CD8-positive, alpha-beta memory T cell (primary cell): ENCODE measurements at places on chromosomes 7 and 10.
A peak's percentile ranks its signal among the peaks of the same experiment; 100 is the strongest.

DNA sequence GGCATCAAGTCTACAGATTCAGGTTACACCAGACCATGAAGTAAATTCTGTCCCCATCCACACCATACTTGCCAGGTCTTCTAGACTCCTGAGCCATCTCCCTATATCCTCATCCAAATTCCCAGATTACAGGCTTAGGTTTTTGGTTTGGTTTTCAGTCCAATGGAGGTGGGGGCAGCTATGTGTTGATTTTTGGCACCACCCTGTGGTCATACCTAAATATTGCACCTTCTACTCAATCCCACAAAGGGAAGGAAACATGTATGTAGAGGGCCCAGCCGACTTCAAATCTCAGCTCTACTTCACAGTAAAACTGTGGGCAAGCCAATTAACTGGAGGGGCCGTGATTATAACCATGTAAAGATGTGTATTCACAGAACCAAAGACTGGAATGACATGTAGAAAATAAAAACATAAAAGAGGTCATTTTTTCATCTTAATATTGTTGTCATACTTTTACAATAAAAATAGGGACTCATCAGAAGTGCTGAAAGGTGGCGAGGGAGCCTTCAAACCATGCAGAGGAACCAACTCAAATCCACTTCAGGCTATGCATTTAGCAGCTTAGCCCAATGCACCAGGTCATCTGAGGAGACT lies 19.8 kb downstream of the ERCC6 start:
- DNase-seq = no peak

DNA sequence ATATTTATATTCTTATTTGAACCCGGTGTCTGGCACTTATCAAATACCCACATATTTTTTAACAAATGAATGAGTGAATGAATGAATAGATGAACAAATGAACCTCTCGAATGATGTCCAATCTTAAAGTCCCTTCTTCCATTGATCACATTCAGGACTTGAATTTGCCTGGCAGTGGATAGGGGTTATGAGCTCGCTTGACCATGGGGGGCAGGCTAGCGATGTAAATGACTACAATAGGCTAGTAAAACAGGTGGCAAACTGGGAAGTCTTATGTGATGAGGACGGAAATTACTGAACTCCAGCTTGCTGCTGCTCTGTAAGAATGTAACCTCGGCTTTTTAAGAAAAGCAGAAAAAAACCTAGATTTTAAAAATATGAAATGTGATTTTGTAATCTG lies 247.7 kb upstream of the DKK1 start:
- DNase-seq = no peak

DNA sequence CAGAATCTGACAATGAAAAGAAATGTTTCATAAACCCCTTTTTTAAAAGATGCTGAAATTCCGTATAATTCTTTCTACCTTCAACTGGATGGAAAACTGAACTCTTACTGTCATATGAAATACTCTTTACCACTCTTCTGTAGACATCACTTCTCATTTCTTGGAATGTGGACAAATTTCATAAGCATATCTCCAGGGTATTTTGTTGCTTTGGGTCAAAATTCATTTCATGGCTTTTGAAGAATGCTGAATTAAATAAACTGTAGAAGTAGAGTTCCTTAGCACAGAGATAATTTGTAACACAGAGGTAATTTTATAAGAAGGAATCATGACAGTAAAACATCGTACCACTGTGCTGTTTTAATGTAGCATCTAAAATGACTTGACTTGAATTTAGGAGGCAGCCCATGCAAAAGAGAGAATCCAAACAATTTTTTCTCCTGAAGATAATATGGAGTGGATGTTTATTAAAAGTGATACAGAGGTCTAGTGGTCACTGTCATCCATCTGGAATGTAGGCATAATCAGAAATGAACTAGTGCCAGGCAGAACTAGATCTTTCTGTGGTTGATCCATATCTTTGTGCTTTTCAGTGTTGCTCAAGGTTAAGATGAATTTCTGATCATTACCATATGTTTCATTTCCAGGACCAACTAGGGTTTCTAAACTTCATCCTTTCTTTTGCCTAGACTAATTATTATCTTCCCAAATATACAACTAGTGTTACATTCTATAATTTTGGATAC lies 492.0 kb downstream of the KIF20B start:
- DNase-seq = no peak

GRCh38 chr10:105643660-105644059 lies 1002.6 kb downstream of the SORCS3 start:
- DNase-seq = no peak

- DNase-seq = no peak
These were observed 185.0 kb downstream of the STK31 start for GRCh38 chr7:23894892-23895569.

DNA sequence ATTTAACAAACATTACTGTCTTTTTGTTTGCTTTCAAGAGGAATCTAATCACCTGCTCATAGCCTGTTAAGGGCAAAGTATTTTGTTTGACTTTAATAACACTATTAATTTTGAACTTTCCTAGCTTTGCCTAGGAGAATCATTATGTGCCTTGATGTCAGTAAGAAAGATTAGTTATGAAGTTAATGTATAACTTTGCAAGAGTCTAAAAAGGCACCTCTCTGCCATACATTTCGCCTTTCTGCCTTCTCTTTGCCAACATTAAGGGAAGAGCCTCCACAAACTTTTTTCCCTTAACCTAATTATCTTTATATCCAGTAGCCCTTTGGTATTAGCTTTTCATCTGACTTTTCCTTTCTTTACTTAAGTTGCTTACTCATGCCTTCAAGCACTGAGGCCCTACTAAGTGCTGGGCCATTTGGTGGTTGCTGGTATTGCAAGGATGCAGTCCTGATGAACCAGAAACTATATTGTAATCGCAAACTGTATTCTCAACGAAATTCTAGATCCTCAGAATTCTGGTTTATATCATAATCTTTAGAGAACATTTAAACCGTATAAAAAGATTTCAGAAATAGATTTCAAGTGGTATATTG lies 108.5 kb downstream of the SND1 start:
- no peak for DNase-seq

GRCh38 chr7:149875396-149875795 lies 1.6 kb downstream of the ATP6V0E2 start:
- DNase-seq = no peak

GRCh38 chr7:111638078-111638477 lies 75.8 kb upstream of the IMMP2L start:
- DNase-seq = no peak

DNA sequence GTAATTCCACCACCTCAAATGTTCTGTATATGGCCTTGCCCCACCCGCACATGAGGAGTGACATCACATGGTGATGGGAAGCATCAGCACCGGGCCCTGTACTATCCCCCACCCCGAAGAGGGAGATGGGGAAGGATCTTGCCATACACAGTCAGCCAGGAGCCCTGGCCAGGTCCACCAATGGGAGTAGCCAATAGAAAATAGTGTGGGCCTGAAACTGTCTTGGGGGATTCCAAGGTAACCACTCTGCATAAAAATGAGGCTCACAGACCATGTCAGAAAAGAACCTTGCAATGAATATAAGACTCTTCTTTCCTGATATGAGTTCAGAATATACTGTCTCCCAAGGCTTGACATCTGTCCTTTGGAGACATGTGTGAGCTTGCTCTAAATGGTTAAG lies 51.1 kb downstream of the ADRB1 start:
- DNase-seq = no peak

- DNase-seq = no peak
These were observed 14.8 kb downstream of the OGDH start for GRCh38 chr7:44621034-44621749.

DNA sequence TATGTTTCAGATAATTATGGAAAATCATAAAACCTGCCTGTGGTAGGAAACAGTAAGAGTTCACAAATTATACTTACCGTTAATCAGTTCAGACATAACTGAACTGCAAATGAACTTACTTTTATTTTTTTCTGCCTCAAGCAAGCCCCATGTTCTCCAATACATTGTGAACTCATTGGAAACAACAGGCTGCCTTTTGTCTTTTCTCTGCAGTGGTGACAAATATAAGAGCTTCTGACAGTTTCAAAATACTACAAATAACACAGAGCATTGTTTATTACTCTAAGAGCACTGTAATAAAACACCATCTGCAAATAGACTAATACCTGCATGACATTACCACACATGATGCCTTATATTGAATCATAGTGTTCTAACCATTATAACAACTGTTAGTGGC lies 94.0 kb upstream of the CDCA7L start:
- no peak for DNase-seq

GRCh38 chr7:90413185-90413528 lies 9.9 kb downstream of the CLDN12 start:
- no peak for DNase-seq

GRCh38 chr7:74709880-74710671 lies 52.6 kb downstream of the GTF2I start:
- no peak for DNase-seq

DNA sequence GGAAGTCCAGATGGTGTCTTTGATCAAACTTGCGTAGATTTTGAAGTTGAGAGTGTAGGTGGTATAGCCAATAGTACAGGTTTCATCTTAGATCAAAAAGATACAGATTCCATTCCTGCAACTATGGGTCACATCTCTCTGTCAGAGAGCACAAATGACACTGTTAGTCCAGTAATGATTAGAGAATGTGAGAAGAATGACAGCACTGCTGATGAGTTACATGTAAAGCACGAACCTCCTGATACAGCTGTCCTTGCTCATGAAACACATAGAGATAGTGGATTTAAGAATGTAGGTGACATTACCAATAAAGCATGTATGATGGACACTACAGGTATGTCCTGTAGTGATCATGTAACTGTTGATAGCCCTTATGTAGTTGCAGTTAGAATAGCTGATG lies 59.1 kb downstream of the LOXL4 start:
- no peak for DNase-seq

- no peak for DNase-seq
These were observed 122.2 kb downstream of the MPP7 start for GRCh38 chr10:28180654-28181053.

DNA sequence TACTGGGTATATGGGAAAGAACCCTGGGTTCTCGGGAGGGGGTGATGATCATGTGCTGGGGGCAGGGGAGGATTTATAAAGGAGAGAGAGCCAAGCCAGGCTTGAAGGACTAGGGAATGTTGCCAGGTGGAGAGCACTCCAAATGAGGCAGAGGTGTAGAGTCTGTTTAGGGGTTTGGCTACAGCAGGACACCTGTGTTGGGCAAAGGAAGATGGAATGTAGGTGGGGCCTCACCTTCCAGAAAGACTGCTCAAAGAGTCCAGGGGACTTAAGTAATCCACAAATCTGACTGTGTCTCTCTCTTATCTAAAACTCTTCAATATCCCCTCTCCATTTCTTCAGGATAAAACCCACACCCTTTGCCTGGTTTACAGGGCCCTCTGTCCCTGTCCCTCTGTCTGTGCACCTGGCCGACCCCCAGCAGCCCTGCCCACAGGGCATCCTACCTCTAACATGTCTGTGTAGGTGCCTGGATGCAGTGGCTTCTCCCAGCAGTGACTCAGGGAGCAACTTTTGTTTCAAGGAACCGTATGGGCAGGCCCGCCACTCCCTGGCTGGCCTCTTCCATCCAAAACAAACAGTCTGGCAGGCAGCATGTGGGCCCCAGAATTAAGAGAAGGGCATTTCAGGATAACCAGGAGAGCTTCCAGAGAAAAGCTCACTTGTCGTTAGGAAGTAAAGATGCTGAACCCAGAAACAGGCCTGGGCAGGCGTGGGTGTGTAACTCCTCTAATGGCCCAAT lies 10.6 kb upstream of the PLEKHA1 start:
- no peak for DNase-seq

GRCh38 chr10:132518572-132519381 lies 18.8 kb upstream of the INPP5A start:
- no peak for DNase-seq

DNA sequence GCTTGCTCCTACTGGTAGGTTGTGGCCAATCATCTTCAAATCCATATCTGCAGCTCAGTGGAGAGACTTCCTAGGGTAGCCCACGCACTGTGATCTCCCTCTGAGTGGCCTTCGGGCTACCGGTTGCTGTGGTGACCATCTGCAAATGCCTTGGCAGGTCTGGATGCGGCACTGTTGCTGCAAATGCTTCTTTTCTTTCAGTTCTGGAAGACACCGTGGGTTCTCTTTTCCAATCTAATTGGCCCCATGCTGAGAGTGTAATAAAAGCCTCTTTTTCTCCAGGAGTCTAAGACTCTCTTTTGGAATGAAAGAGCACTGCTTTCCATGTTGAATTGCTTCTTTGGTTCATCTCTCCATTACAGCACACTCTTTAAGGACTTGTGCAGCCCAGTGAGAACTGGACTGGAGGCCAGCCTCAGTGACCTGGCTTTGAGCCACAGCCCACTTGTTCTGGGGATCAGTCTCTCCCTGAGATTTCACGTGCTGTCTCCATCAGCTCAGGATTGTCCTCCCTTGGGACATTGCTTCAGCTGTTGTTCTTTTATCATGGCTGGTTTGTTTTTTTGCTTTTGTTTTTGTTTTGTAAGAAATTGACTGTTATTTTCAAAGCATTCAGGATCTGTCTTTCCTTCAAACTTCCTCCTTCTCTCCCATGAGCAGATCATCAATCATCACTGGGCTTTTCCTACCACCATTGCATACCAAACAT lies 286.6 kb downstream of the BMPER start:
- no peak for DNase-seq

GRCh38 chr10:67836488-67836887 lies 1.5 kb downstream of the DNAJC12 start:
- DNase-seq = no peak

- DNase-seq = no peak
These were observed 46.3 kb upstream of the HYAL4 start for GRCh38 chr7:123798532-123799188.

DNA sequence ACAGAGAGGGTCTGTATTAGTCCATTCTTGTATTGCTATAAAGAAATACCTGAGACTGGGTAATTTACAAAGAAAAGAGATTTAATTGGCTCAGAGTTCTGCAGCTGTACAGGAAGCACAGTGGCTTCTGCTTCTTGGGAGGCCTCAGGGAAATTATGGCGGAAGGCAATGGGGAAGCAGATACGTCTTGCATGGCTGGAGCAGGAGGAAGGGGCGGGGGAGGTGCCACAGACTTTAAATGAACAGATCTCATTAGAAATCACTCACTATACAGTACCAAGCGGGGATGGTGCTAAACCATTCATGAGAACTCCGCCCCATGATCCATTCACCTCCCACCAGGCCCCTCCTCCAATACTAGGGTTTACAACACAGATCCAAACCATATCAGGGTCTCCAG lies 3.7 kb upstream of the CALU start:
- DNase-seq = no peak

GRCh38 chr10:4865945-4866661 lies 40.1 kb downstream of the AKR1E2 start:
- DNase-seq = no peak

GRCh38 chr7:21507627-21508343 lies 35.1 kb upstream of the DNAH11 start:
- DNase-seq = peak; percentile 15

DNA sequence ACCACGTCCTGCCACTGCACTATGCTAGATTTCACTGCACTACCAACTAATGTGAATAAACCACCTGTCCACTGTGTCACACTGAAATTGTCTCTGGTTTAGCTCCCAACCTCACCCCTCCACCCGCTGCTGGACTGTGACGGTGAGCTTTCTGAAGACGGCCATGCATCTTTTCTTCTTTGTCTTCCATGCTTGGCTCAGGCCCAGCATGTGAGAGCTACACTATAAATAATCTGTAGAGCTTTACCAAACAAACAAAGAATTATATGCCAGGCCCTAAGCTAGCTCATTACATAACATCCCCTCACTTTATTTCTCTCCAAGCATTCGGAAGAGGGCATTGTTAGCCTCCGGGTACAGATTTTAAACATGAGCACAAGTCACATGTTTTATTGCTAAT lies 633.2 kb downstream of the TNS3 start:
- no peak for DNase-seq
